Endothelial cell (in vitro differentiated cells): ENCODE measurements at places on chromosomes 16 and 17.

- DNase-seq = no peak
Measured at GRCh38 chr16:47990676-47991075, 165.1 kb downstream of the ABCC12 start.

DNA sequence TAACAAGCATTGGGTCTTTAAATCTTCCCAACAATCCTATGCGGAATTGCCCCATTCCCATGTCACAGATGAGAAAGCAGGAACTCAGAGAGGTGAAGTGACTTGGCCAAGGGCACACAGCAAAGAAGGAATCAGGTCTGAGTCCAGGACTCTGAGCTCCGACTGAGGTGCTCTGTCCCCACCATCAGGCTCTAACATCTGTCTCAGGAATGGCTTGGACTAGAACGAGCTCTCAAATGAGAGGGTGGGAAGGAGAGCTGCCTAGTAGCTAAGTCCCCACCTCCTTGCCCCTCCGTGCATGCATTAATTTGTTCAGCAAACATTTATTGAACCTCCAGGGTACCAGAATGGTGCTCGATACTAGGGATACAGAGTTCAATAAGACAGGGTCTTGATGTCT lies 26.7 kb downstream of the ABCC3 start:
- no peak for DNase-seq

GRCh38 chr16:53982631-53983042 lies 278.7 kb downstream of the FTO start:
- no peak for DNase-seq

- DNase-seq = no peak
Measured at GRCh38 chr16:26606381-26607150, 460.2 kb upstream of the C16orf82 start.

GRCh38 chr17:8959312-8959918 lies 6.1 kb downstream of the PIK3R5 start:
- DNase-seq = no peak

- peak; percentile 1 for DNase-seq
Measured at GRCh38 chr16:85417156-85417860, 195.8 kb upstream of the GSE1 start.

DNA sequence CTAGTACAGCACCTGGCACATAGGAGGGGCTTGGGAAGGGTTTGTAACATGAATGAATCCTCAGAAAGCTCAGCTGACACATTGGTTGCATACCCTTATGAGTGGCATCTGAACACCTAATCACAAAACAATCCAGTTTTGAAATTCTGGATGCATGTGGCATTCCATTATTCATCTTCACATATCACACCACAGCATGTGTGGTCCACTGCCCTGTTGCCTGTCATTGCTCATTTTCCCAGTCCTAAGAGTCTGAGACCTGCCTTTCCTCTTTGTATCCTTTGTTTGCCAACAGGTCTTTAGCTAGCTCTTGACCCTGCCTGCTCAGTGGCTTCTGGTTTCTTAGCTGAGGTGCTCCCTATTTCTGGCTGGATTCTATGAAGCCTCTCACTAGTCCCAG lies 170.8 kb upstream of the ASIC2 start:
- no peak for DNase-seq
